Body of pancreas (tissue), 4 donors: ENCODE measurements at places on chromosomes 2 and 18. TPM values are rescaled to one million over a fixed set of nuclear protein-coding genes. Genes with fewer than 3 reads are reported as not detected.

- no peak overlapping the region for H3K27ac ChIP-seq
- peaks cover 5% of the 10 kb centered on the region for H3K4me1 ChIP-seq
- no peaks in the 10 kb centered on the region for H3K27me3 ChIP-seq
- H3K36me3 ChIP-seq = no peaks in the 10 kb centered on the region
- H3K4me3 ChIP-seq = no peak overlapping the region
These were observed 49.1 kb upstream of the ZNF638 start for GRCh38 chr2:71282493-71282892.

DNA sequence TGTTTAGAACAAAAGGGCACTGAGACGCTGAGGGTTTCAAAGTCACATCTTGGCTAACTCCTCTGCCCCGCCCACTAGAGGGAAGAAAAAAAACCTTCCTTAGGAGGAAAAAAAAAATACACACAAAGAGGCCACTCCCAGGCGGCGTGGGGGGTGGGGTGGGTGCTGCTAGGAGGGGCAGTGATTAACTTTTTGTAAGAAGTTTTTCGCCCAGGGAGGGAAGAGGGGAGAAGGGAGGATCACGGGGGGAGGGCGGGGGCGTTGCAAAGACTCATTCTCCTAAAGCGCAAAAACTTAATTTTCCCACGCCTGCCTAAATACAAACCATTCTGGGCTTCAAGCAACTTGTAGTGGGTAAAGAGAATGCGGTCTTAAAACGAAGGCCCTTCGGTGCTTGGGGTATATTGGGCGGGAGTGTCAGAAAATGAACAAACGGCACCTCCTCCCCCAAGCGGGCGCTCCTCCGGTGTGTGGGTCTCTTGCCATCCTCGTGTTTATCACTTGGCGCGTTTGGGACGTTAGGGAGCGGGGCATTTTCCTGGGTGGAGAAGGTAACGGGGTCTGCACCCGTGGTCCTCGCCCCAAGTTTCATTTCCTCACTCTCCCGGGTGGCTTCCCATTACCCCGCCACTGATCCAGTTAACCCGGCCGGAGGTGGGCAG, 1.7 kb downstream of the CXCR4 start:
- DNase-seq = peak; percentile 18
- peak overlapping the region; percentile 27 for H3K4me3 ChIP-seq
- peak overlapping the region; percentile 64 for H3K27ac ChIP-seq
- H3K4me1 ChIP-seq = peaks cover 31% of the 10 kb centered on the region
- no peaks in the 10 kb centered on the region for H3K36me3 ChIP-seq
- H3K27me3 ChIP-seq = no peaks in the 10 kb centered on the region

DNA sequence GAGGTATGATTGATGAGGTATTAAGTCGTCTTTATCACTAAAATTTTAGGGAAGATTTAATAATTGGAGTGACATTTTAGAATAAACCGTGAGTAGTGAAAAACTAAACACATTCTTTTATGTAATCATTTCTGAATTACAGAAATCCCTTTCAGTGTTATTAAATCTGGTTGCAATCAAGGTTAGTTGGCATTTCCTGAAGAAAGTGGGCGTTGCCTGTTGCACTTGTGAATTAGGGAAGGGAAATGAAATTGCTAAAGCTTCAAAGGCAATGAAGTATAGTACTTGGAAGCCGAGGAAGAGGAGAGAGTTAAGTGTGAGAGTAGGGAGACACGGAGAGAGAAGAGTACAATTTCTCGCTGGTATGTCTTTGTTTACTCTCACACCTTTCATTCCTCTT, 274.5 kb downstream of the SLC8A1 start:
- no peaks in the 10 kb centered on the region for H3K4me1 ChIP-seq
- H3K27ac ChIP-seq = no peak overlapping the region
- DNase-seq = no peak
- H3K27me3 ChIP-seq = no peaks in the 10 kb centered on the region

- H3K27ac ChIP-seq = no peak overlapping the region
- H3K27me3 ChIP-seq = no peaks in the 10 kb centered on the region
- DNase-seq = no peak
- no peak overlapping the region for H3K4me3 ChIP-seq
- no peaks in the 10 kb centered on the region for H3K4me1 ChIP-seq
These were observed 165.4 kb upstream of the SLC1A4 start for GRCh38 chr2:64823794-64824193.

LCT gene
- not detected for total RNA-seq
